ENCODE measurements at places on chromosomes 12 and 14. TPM values are rescaled to one million over a fixed set of nuclear protein-coding genes. Genes with fewer than 3 reads are reported as not detected.

GNB3 gene
- 0.92 TPM for total RNA-seq

OR6C4 gene
- total RNA-seq, result not detected

CATSPERB gene
- total RNA-seq, result not detected

NELL2 gene
- total RNA-seq, result not detected

SRGAP1 gene
- total RNA-seq, result 12.3 TPM

MYH6 gene
- not detected for total RNA-seq

SLCO1B3 gene
- not detected for total RNA-seq

ERBB3 gene
- 0.28 TPM for total RNA-seq

TMEM132D gene
- not detected for total RNA-seq

Measured in smooth muscle cell of bladder (primary cell).